ENCODE measurements at places on chromosomes 2 and 18.

- no peak for DNase-seq
Measured at GRCh38 chr2:88248280-88248828, 78.2 kb downstream of the THNSL2 start.

GRCh38 chr18:7824970-7825369 is 257.9 kb downstream of the PTPRM start:
- no peak for DNase-seq

DNA sequence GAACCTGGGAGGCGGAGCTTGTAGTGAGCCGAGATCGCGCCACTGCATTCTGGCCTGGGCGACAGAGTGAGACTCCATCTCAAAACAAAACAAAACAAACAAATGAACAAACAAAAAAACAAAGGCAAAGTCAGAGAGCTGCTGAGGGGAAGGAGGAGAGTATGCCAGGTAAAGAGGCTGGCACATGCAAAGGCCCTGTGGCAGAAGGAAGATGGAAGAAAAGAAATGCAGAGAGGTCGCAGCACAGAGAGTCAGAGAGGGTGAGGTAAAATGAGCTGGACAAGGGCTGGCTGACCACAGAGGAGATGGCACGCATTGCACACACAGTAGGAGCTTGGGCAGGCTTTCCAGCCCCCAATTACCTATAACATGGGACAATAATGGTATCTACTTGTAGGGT is 47.0 kb downstream of the FAM178B start:
- no peak for DNase-seq

- DNase-seq = no peak
Measured at GRCh38 chr2:68878753-68879152, 7.6 kb upstream of the BMP10 start.

DNA sequence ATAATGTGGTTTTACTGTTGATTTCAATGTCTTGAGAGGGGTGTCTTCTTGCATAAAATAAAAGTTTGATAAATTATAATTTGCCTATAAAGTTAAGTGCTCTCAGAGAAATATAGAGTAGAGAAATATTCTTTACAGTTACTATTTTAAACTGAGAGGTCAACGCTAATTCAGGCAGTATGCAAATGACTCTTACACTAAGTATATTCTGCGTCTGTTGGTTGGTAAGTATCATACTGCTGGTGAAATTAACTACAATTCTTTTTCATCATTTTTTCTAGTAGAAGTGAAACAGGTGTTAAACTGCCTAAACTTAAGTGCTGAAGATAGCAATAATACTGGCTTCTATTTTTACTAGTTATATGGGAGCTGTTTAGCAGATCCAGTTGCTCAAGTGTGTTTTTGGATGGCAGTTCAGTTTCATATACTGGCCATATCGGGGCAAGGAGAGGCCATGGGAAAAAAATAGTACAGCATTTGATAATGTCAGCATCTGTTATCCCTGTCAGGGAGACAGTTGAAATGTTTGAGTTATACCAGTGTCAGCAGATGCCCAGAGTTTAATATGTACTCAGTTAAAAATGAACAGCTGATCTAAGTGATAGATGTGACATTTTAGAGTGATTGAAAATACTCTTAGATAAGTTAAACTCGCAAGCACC is 86.2 kb downstream of the MIB1 start:
- no peak for DNase-seq

DNA sequence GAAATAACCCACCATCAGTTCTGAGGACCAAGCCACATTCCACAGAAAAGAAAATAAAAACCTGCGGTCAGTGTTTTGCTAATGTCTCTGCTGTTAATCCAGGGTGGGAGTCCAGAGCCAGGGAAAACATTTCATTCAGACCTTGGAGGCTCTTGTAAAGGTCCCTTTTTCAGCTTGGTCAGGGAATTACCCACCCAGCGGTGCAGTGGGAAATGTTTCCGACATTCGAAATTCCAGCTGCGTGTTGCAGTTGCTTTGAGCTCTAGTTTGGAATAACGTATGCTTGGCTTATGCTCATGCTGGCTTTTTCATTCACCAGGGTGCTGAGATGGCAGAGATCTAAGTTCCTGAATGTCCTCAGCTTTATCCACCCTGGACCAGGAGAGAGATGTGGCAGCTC is 219.1 kb downstream of the TRIB2 start:
- no peak for DNase-seq

DNA sequence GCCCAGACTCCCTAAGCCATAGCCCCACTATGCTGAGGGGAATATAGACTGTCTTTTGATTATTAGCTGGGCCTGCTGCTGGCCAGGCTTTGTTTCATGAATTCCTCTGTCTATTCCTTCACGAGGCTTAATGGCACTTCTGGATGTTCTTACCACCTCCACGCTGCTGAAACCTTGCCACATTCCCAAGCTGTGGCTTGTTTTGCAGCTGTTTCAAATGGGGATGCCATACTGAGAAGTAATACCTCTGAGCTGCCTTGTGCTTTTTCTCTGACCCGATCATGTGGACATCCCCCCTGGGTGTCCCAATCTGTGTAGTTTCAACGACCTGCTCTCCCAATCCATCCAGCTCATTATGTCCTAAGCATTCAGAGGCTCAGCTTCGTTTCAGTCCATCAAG is 114.1 kb downstream of the ICOS start:
- no peak for DNase-seq

DNA sequence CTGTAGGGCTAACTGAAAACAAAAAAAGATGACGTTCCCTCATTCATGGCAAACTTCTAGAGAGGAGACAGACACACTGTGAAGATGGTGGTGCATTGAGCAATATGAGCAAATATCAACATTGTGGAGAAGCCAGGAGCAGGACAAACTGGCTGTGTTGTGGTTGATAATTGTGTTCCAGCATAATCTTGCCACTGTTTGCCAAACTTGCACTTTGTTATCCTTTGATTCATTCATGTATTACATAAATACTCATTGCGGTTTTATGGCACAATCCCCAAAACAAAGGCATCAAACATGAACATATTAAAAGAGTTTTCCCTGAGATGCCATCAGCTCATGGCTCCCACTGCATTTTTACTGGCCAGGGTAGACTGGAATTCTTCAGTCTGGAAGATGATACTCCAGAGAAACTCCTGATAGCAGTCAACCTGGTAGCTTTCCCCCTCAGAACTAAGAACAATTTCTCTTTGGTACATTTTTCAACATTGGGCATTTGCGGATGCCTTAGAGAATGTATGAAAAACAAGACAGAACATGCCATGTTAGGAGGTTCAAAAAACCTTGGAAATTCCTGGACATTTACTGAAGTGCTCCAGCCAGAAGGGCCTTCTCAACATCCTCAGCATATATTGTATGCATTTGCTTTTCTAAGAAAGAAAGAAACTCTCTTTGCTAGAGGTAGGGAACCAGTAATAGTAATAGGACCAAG is 487.4 kb upstream of the CELF4 start:
- no peak for DNase-seq

- DNase-seq = no peak
Measured at GRCh38 chr2:239401881-239402233, 1.0 kb upstream of the HDAC4 start.

All from activated T-helper 1 cell treated with anti-CD3 and anti-CD28 coated beads, Interleukin-2, amount 50 U/mL, for 16 hours (primary cell).